Stimulated activated CD8-positive, alpha-beta memory T cell treated with anti-CD3 and anti-CD28 coated beads, Interleukin-15, amount 100 ng/mL, for 24 hours (primary cell): ENCODE measurements at places on chromosomes 2 and 18.

- DNase-seq: no peak
Measured at GRCh38 chr2:227147023-227147422, 17.0 kb downstream of the COL4A4 start.

- DNase-seq: no peak
Measured at GRCh38 chr2:109288544-109289368, 159.8 kb downstream of the SH3RF3 start.

DNA sequence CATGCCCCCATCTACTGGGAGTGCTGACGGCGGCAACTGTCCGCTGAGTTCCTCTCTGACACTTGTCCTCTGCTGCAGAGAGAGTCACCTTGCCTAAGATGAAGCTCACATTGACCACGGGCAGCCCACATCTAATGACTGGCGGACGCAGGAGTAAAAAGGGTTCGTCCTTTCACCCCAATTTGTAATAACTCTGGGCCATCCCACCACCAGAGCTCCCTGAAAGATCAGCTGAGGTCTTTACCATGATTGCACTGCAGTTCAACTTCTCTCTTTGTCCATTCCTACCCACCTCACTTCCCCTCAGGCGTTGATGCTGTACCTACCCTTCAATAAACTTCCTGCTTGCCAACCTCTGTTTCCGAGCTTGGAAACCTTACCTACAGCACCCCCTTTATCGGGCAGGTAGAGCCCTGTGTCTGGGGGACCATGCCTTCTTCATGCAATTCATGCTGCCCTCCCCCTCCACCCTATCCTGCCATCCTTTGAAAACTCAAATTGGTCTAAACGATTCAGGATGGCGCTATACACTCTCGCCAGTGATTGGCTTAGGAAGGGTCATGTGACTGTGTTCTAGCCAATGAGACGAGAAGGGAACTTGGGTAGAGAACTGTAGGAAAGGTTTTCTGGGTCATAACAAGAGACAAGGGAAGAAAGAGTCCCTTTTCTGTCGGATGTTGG lies 10.3 kb upstream of the B3GNT2 start:
- DNase-seq: no peak

DNA sequence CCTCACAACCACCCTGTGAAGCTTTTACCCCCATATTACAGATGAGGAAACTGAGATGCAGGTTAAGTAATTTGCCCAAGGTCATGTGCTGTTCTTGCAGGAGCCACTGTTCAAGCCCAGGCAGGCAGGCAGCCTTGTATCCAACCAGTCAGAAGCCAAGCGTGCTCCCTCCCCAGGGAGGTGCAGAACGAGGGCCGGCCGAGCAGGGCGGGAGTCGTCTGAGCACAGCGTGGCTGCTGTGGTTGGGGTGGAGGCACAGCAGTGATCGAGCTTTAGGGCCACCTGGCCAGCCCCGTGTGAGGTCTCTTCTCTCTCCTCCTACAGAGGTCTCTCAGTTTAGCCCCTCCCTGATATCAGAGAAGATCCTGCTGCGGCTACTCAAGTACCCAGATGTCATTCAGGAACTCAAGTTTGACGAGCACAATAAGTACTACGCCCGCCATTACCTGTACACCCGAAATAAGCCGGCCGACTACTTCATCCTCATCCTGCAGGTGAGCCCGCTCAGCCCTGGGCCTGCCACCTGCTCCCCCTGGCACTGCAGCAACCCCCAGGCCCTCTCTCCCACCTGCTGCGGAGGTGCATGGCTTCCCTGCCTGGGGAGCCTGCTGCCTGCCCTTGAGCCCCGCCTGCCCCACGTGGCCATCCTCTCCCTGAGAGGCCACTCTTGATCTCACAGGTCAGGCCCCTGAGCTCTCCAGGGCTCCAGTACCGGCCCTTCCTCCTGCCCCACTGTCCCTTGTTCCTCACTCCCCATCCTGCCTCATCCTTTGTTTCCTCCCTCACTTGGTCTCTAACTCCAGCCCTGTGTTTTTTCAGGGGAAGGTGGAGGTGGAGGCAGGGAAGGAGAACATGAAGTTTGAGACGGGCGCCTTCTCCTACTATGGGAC lies 17.1 kb upstream of the CNNM3 start:
- no peak for DNase-seq

DNA sequence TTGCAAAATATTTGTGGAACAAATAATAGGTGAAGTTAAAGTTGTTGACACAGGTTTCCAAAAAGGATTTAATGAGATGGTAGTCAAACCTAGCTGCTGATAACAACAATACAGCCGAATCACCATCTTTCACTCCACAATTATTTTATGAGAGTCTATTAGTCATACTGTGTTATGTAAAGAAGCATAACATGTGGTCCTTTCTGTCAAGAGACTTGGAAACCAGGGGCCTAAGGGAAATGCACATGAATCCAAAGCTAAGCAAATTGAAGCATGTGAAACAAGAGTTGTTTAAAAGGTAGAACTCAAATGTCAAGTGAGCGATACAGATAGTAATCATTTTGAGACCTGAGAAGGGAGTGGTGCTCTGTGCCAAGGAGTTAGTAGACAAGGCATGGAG lies 16.0 kb downstream of the CD28 start:
- no peak for DNase-seq

DNA sequence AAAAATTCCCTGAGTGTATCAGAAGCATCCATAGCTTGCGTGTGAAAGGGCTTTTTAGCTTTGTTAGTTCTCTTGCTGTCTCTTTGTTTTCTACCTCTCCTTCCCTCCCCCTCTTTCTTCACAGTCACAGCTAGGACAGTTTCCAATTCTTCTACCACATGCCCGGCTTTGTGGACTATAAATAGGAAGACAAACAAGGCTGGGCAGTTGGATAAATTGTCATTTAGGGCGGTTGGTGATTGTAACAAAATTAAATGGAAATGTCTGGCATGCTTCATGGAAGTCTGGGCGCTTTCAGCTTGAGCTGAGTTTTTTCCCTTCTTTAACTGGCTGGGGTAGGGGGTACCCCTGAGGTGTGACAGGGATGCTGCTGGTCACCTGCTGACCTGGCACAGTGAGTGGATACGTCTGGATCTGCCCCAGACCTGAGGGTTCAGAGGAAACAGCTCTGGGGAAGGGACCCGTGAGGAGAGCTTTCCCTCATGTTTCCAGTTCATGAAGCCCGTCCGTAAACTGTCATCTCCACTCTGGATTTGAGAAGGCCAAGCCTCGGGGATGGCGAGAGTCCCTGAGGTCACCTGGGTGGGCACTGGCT lies 29.0 kb upstream of the GIGYF2 start:
- no peak for DNase-seq

DNA sequence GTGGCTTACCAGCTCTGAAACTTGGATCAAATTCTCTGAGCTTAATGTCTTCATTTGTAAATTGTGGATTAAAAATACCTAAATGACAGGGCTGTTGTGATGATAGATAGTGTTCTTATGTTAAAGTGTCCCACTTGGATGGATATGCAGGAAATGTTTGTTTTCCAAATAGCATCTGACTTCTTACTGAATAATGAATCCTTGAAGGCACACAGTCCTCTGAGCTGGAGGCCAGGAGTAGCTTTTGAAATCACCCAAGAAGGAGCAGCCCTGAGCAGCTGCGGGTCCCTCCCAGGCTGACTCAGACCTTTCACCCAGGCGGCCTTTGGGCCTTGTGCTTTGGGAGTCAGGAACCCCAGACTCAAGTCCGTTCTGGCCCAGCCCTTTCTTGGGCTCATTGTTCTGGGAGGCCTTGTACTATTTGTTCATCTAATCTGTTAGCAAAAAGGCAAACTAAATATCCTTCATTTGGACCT lies 173.0 kb upstream of the GATA6 start:
- no peak for DNase-seq

GRCh38 chr2:109527846-109528705 lies 85.7 kb downstream of the SEPTIN10 start:
- DNase-seq: no peak

DNA sequence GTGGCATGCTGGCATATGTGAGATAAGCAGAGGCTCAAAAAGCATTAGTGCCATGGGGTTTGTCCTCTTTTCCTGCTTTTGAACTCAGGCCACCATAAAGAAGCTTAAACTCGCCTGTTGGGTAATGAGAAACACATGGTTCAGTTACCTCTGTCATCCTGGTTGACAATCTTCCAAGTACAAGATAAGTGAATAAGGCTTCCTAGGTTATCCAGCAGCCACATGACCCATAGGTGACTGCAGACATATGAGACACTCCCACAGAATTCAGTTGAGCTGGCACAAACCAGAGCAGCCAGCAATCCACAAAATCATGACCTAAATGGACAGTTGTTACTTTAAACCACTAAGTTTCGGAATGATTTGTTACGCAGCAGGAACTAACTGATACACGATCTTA lies 97.3 kb downstream of the TACR1 start:
- no peak for DNase-seq

GRCh38 chr2:136750065-136750464 lies 15.3 kb upstream of the THSD7B start:
- no peak for DNase-seq
